Cortex of kidney (tissue), 1 donor: ENCODE measurements at places on chromosomes 4 and X.

DNA sequence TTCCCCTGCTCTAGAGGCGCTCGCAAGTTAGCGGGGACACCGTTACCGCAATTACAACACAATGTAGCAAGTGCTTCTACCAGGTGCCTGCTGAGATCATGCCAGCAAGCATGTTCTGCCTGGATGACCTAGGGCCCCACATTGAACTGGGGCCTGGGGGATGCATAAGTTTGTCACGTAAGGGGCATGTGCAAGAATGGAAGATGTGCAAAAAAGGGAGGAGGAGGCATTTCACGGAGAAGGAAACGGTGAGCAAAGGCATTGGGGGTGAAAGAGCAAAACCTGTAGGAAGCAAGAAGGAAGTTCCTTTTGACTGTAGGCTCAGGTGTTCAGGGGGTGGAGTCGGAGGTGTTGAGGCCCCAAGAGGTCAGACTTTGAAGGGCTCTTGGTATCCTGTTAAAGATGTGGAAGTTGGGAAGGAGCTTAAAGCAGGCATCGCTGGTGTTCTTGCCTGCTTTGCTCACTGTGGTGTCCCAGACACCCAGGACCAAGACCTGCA lies 602 bp upstream of the SCARB2 start:
- no peak for DNase-seq

GRCh38 chrX:73850124-73851013 lies 287.4 kb downstream of the CHIC1 start:
- DNase-seq = no peak

DNA sequence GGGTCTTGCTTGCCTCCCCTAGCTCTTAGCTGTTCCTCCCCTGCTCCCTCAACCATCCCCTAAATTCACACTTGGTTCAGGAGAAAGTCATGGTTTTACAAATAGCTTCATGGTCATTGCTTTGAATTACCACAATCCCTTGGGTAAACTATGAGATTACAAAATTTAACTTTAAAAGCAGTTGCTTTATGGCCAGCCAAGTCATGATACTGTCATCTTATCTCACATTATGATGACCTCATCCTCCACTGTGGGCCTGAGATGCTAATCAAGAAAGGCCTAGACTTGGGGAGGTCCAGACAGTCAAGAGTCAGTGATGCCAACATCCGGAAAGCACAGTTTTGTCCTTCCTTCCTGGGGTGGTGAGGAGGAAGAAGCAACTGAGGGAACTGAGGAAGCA lies 10.5 kb upstream of the FGF16 start:
- DNase-seq = no peak

DNA sequence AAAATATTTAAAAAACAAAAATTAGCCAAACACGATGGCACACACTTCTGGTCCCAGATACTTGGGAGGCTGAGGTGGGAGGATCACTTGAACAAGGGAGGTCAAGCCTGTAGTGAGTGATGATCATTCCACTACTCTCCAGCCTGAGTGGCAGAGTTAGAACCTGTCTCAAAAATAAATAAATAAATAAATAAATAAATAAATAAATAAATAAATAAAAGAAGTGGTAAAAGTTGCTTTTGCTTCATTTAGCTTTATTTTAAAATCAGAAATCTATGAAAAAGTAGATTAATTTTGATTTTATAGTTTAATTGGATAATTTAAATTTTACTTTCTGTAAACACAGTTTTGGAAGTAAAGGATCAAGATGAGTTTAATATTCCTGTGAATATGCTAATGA lies 552.9 kb upstream of the PCDH10 start:
- no peak for DNase-seq

GRCh38 chr4:129526812-129527211 lies 430.9 kb downstream of the C4orf33 start:
- DNase-seq = no peak

GRCh38 chr4:31089815-31090214 lies 369.6 kb downstream of the PCDH7 start:
- no peak for DNase-seq

DNA sequence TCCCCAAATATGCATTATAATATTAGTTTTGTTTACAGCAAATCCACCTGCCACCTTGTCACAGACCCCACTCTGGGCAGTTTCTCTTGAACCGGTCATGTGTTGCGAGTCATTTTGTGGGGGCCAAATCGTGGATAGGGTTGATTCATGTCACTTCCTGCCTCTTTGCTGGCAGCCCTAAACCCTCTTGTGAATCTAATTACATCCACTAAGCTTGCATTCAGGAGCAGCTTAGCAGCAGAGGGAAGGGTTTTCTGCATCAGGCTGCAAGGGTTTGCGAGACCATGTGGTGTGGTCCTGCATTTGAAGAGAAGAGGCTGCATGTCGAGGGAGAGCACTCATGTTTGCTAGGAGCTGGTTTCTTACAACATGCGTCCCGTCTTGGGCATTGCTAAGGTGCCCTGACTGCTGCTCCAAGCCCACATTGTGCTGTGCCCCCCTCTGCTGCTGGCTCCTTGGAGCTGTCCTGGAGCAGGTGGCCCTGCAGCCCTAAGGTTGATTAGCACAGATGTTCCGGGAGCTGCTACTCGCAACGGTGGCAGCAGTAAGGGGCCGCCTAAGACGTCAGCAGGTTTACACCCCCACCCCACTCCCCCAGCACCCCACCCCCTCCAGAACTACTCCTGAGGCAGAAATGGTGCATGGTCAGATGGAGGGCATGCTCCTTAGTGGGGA lies 88.9 kb upstream of the CLDN34 start:
- no peak for DNase-seq

DNA sequence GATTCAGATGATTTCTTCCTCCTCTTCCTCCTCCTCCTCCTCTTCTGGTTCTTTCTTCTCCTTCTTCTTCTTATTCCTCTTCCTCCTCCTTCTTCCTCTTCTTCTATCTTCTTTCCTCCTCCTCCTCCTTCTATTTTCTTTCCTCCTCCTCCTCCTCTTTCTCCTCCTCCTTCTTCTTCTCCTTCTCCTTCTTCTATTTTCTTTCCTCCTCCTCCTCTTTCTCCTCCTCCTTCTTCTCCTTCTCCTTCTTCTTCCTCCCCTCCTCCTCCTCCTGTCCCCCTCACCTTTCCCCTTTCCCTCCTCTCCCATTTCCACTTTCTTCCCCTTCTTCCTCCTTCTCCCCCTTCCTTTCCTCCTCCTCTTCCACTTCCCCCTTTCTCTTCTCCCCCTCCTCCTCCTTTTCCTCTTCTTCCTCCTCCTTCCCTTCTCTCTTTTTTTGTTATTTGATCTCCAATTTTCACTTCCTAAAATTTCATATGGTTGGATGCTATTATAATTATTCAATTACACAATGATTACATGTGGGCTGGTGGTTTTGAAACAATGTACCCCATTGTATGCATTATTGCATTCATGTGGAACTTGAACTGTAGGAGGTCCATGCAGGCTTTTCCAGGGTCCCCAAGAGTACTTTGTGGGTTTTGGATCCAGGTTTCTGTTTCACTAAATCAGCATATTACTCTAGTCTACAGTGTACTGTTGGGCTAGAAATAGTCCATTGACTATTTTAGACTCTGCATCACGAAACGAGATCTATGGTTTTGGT lies 68.1 kb downstream of the SORBS2 start:
- no peak for DNase-seq

DNA sequence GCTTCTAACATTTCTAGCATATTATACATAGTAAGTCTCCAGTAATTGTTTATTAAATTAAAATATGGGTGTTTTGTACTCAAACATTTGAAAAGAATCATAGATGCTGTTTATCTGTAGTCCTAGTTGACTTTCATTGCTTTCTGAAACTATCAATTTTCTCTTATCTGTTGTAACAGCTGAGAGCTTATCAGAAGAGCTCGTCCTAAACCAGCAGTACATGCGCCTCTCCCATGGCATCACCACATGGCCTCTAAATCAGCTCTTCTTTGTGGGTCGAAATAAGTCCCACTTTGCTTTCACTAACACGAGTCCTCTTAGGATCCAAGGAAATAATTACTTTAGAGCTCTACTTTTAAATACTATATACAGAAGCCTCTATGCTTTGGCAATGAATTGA lies 55.1 kb downstream of the PPP3CA start:
- DNase-seq = no peak

DNA sequence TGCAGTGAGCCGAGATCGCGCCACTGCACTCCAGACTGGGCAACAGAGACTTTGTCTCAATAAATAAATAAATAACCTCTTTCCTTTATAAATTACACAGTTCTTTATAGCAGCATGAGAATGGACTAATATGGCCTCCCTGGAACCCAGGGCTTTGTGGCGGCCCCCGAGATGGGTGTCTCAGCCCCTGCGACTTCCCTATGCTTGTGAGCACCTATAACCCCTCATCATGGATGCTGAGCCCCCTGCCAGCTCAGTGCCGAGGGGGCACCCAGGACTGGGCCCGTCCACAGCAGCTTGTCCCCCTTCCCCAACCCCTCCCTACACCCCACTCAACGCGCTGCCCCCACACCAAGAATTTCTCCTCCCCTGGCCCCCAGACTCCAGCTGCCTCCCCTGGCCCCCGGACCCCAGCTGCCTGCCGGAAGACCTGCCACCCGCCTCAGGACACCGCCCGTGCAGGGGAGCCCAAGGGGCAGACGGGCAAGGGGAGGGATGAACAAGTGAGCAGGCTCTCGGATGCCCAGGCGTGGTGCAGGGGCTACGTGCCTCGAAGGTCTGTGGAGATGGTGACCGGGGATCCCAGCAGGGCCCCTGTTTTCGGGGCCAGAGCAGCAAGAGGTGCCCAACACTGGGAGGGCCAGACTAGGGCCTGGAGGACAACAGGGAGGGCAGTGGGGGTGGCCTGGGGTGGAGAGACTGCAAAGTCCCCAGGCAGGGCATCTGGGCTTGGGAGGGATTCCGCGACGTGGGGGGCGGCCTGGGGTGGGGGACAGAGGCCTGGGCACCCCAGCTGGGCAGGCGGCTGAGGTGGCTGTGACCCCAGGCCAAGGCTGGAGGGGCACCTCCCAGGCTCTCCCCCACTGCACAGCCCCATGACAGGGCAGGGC lies 74.0 kb downstream of the FAM53A start:
- DNase-seq = no peak

DNA sequence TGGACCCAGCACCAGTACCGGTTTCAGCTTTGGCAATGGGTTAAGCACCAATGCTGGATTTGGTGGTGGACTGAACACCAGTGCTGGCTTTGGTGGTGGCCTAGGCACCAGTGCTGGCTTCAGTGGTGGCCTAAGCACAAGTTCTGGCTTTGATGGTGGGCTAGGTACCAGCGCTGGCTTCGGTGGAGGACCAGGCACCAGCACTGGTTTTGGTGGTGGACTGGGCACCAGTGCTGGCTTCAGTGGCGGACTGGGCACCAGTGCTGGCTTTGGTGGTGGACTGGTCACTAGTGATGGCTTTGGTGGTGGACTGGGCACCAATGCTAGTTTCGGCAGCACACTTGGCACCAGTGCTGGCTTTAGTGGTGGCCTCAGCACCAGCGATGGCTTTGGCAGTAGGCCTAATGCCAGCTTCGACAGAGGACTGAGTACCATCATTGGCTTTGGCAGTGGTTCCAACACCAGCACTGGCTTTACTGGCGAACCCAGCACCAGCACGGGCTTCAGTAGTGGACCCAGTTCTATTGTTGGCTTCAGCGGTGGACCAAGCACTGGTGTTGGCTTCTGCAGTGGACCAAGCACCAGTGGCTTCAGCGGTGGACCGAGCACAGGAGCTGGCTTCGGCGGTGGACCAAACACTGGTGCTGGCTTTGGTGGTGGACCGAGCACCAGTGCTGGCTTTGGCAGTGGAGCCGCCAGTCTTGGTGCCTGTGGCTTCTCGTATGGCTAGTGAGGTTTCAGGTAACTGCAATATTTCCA lies 9.8 kb downstream of the TRO start:
- DNase-seq = no peak

GRCh38 chrX:104347860-104348259 lies 93.1 kb upstream of the ESX1 start:
- no peak for DNase-seq

GRCh38 chr4:62199291-62199810 lies 999.2 kb downstream of the ADGRL3 start:
- no peak for DNase-seq

GRCh38 chr4:17112292-17112659 lies 213.8 kb upstream of the LDB2 start:
- DNase-seq = no peak

GRCh38 chr4:10087152-10087791 lies 29.3 kb downstream of the WDR1 start:
- DNase-seq = no peak

DNA sequence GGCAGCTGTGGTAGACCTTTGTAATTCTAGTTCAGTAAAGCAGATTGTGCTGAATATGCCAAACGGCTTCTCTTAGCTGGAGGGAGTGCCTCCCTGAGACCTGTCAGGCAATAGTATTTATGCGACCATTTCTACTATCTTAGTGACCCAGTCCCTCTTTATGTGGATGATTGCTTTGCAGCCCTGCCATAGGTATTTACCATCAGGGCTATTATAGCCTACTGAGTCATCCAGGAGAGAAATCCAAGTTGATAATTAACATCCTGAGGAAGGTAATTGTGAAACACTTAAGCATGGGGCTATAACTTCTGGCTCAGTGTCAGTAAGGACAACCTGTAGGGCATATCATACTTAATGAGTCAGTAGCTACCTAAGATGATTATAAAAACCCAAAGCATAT lies 103.9 kb upstream of the MAOA start:
- DNase-seq = no peak
